ENCODE measurements at places on chromosomes 4 and X. TPM values are rescaled to one million over a fixed set of nuclear protein-coding genes. Genes with fewer than 3 reads are reported as not detected.

Gene CLDN22
- not detected for total RNA-seq

Gene STBD1
- 22.9 TPM for total RNA-seq

Gene CSAG1
- total RNA-seq = not detected

Gene XK
- 10.8 TPM for total RNA-seq

Gene NXF2B
- total RNA-seq = not detected

GRCh38 chr4:121278811-121279368 lies 101.9 kb downstream of the QRFPR start:
- DNase-seq = no peak

GRCh38 chrX:140943513-140943912 lies 58.9 kb upstream of the SPANXB1 start:
- no peak for DNase-seq

DNA sequence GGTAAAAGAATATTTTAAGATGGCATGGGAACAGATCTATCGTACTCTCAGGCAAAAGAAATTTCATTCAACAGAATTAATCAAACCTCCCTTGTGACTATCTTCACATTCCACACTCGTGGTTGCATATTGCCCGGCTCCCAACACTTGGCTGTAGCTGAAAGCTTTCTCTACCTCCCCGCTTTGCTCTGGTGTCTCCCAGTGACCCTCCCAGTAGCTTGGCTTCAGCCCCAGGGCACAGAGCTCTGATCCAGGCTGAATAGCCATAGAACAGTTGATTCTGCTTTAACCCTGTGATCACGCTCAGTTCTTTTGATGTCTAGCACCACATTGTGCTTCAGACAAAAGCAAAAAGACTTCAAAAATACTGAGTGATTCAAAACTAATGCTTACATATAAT lies 24.6 kb downstream of the SLC7A11 start:
- no peak for DNase-seq
